Non-pigmented ciliary epithelial cell (primary cell): ENCODE measurements at places on chromosomes 1 and 21.

GRCh38 chr1:167059045-167059808 lies 30.9 kb downstream of the GPA33 start:
- DNase-seq: no peak

DNA sequence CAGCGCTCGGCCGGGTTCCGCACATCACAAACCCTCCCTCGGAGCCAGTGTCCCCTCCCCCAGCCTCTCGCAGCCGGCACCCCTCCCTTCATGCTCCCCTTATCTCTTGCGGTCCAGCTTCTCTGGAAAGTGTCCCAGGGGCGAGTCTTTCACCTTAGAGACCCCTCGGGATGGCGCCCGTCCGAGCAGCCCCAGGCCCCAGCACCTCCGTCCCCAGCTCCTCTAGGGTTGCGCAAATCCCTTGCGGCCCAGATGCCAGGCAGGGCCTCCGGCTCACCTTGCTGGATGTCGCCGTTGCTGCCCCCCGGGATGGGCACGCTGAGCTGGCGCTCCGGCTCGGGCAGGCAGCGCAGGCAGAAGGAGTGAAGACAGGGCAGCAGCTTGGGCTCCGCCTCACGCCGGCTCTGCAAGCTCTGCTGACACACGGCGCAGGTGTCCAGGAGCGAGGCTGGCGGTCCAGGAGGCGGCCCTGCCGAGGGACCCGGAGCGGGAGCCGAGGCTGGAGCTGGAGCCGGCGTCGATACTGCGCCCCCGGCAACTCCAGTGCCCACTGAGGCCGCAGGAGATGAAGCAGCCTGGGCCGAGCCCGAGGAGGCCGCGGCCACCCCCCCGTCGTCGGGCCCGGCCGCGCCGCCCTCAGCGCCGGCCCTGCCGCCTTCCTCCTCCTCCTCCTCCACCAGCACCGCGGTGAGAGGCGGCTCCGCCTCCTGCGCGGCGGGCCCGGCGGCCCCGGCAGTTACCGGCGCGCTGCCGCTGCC lies 550 bp downstream of the TRIM33 start:
- no peak for DNase-seq

- no peak for DNase-seq
These were observed 9.4 kb upstream of the BARHL2 start for GRCh38 chr1:90726425-90726985.

DNA sequence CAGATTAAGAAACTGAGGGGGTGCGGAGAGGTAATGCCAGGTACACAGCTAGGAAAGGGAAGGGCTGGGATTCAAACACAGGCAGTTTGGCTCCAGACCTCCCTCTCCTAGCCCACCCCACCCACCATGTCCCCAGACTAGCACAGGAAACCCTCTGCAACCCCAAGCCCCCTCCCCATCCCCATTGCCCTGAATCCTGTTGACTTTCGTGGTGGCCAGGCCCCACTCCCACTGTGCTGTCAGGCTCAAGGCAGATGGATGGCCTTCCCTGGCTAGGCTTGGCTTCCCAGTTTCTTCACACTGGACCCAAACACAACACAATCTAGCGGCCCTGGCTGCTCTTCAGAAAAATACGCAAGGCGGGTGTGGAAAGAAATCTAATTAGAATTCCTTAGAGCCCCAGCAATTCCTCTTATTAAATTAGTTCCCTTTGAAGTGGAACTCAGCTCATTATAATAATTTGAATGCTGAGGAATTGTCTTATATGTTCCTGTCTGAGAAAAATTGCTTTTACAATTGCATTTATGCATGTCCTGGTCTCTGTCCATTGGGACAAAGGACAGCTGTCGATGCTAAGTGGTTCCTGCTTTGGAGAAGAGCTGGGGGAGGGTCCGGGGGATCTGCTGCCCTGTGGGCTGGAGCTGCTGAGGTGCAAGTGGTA lies 97.4 kb downstream of the SYF2 start:
- no peak for DNase-seq

DNA sequence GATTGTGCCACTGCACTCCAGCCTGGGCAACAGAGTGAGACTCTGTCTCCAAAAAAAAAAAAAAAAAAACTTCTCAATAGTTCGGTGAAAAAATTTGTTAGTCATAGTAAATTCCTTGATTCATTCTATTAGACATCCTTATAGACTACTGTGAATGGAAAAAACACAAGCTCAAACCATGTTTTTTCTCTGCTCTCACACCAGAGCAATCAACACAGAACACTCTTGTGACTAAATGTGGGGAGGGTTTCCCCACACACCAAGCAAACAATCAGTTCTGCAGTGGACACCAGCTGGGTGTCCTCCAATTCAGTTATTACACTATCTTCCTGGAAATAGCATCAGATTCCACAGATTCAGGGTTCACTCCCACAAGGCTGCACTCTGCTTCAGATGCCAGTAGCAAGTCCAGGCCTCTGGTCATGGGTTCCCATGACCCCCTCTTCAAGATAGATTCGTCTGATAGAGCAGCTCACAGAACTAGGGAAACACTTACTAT lies 69.1 kb upstream of the TEKT2 start:
- DNase-seq: no peak

DNA sequence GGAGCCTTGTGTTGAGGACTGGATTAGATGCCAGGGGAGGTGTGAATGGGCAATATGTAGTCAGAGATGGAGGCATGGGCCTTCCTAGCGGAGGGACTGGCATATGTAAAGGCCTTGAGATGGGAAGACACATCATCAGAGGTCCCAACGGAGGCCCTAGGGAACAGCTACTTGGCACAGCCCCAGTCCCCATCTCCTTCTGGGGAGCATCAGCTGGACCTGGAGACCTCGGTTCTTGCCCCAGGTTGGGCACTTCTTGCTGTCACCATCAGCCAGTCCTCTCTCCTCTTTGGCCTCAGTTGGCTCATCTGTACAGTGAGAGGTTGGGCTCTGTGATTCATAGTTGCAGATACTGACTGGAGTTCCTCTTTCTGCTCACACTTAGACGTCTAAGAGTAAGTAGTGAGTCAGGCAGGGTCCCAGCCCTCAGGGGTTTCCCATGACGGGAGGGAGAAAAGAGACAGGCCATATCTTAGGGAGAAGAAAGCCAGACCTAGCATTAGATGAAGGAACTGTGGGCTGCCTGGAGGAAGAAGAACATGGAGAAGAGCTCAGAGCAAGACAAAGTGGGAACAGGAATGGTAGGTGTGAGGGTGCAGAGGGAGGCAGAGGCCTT lies 3.4 kb upstream of the MARCKSL1 start:
- no peak for DNase-seq

- no peak for DNase-seq
These were observed 3.6 kb downstream of the ERG start for GRCh38 chr21:38494703-38495102.

- DNase-seq: no peak
These were observed 113.8 kb upstream of the MAGI3 start for GRCh38 chr1:113276507-113276906.

- no peak for DNase-seq
These were observed 67.7 kb upstream of the GCLM start for GRCh38 chr1:93976711-93977597.

- DNase-seq: peak; percentile 11
These were observed 61.7 kb downstream of the CASQ2 start for GRCh38 chr1:115706587-115707425.

- DNase-seq: no peak
These were observed 35.7 kb downstream of the TNFRSF8 start for GRCh38 chr1:12098786-12099185.

DNA sequence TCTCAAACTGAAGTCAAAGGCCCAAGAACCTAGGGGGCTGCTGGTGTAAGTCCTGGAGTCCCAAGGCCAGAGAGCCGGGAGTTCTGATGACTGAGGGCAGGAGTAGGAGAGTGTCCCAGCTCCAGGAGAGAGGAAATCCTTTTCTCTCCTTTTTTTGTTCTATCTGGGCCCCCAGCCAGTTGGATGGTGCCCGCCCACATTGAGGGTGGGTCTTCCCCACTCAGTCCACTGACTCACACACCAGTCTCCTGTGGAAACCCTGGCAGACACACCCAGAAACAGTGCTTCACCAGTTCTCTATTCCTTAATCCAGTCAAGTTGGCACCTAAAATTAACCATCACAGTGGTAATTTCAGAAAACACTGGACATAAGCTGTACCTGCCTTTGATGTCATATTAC lies 12.7 kb upstream of the WDR26 start:
- DNase-seq: no peak
